Stimulated activated CD8-positive, alpha-beta memory T cell treated with anti-CD3 and anti-CD28 coated beads, Interleukin-7, amount 100 ng/mL, for 1 hour (primary cell): ENCODE measurements at places on chromosomes 2 and 18.

DNA sequence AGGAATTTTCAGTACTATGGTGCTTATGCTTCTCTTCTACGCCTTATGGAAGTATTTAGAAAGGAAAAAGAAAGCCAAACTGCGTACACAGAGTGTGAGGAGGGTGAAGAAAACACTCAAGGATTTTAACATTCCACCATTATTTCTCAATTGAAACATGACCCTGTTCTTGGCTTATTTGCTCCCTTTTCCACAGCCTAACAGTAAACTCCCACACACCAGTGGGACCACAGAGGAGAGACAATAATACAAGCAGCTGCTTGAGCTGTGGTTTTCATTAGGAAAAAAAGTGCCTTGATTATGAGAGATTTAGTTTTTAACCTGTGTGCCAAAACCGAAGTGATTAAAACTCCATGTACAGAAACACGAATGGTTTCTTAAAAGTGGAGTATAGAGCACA is 134.3 kb downstream of the MEP1B start:
- no peak for DNase-seq

DNA sequence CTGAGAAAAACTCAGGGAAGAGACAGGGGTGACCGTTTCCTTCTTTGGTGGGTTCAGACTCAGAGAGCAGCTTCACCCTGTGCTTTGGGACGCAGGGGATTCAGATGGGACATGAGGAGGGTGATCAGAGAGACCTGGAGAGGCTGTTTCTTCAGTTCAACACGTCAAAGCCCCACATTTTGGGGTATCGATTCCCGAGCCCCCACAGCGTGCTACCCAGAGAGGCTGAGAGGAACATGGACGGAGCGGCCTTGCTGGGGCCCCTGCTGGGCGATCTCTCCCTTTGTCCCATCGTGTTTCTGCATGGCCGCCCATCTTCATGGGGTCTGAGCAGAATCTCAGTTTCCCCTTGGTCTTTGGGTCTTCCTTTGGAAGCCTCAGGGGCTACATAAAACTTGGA is 38.2 kb upstream of the PXDN start:
- DNase-seq, result no peak

DNA sequence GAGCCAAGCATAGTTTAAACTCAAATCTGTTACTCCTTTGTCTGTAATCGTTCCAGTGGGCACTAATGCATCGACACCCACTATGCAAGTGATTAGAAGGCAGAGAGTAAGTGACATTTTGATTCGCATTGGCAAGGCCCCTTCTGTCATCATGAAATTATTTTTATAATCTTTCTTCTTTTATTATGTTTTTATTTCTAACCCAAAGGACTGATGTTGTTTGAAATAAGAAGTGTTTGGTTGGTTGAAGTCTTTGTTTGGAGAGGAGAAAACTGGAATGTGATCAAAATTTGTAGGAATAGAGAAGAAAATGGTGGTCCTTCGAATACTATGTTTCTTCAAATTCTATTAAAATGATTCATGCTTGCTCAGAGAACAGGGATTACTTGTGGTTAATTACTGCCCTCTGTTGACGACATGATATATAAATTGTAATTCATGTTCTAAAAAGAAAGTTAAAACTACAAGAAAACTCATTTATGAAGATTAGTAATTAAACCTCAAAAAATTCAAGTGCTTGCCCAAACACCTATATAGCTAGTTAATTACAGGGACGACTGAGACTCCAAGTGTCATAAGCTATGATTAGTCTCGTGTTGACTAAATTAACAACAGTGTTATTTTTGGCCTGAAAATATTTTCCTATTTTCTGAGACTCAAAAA is 26.4 kb upstream of the TFPI start:
- no peak for DNase-seq

- no peak for DNase-seq
Observed at GRCh38 chr18:79495591-79496071, 99.9 kb downstream of the NFATC1 start.

GRCh38 chr18:69866212-69866611 is 81.5 kb downstream of the CD226 start:
- DNase-seq, result no peak

GRCh38 chr2:2056531-2056930 is 274.5 kb downstream of the MYT1L start:
- no peak for DNase-seq

GRCh38 chr2:148167855-148168254 is 147.0 kb downstream of the MBD5 start:
- DNase-seq, result no peak

DNA sequence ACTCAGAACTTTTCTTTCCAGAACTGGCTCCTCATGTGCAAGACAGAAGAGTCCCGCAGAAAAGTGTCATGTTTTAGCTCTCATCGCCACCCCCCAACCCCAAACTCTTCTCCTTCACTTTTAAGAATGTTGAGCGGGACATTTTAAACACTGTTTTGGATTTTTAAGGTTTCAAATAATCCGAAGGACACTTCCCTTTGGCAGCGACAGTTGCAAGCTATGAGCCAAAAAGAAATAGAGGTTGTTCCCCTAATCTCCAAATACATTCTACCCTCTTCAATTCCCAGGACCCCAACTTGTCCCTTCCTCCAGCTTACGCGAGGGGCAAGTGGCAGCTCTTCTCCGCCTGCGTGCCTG is 678 bp upstream of the UBE2E3 start:
- DNase-seq, result no peak

- DNase-seq, result no peak
Observed at GRCh38 chr18:5539391-5539790, 4.4 kb downstream of the EPB41L3 start.

GRCh38 chr2:10864861-10865636 is 46.7 kb upstream of the KCNF1 start:
- DNase-seq, result no peak

DNA sequence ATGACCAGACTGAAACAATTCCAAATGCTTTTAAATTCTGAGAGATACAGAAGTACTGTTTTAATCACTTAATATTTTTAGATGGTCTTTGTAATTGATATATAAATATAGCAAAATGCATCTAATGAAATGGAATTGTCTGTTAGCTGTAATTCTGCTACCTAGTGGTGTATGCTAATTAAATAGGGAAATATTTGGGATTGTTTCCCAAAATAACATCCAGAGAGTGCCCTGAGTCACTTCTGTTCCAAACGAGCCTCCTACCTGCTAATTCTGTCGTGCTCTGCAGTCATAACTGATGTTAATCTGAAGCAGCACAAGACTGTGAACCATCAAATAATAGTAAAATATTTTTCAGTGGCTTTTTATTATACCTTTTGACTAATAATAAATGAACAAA is 71.4 kb upstream of the NOSTRIN start:
- no peak for DNase-seq

DNA sequence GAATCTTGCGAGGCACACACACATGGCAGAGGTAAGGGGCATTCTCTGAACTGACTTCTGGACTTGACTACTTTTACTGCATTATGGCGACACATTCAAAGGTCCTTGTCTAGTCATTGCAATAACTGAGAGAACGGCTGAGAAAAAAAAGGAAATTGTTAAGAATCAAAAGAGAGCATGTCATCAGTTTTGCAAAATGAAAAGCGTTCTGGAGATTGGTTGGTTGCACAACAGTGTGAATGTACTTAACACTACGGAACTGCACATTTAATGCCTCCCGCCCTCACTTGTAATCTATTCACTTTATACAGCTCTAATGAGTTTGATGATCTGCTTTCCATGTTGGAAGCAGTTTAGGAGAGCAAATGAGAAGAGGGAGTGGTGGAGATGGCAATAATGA is 68.5 kb upstream of the NFU1 start:
- no peak for DNase-seq

DNA sequence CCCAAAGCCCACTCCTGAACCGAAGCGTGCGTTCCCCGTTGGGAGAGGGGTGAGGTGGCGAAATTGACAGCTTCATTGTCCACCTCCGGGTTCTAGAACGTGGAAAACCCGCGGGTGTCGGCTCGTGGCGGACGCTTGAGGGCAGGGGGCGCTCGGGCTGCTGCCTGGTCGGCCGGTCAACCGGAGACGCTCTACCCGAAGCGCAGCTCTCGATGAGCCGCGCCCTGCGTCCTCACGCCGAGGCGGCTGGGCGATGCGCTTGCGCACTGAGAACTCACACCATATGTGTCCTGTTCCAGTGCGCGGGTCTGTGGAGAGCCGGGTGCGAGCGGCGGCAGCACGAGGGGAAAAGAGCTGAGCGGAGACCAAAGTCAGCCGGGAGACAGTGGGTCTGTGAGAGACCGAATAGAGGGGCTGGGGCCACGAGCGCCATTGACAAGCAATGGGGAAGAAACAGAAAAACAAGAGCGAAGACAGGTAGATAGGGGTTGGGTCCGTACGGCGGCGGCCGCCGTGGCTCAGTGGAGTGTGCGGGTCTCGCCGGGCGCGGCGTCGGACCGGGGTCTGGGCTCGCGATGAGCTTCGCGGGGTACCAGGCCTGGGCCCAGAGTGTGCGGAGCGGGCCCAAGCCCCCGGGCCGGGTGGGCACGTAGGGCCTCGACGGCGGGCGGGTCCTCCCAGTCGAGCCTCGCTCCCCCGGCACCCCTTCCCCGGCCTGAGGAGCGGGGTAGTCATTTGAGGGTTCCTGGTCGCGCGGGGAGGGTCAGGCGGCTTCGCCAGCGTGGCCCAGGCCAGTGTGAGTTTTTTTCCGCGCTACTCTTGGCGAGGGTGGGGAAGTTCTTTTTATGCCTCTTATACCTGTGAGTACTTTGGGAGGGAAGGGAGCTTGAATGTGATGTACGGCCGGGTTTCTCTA is at the start of gene EIF5B:
TSS of gene EIF5B (plus strand) at position 277 of the 916 bp plus-strand sequence. CDS start at position 443, 166 bp downstream.
- peak; percentile 83 for DNase-seq

DNA sequence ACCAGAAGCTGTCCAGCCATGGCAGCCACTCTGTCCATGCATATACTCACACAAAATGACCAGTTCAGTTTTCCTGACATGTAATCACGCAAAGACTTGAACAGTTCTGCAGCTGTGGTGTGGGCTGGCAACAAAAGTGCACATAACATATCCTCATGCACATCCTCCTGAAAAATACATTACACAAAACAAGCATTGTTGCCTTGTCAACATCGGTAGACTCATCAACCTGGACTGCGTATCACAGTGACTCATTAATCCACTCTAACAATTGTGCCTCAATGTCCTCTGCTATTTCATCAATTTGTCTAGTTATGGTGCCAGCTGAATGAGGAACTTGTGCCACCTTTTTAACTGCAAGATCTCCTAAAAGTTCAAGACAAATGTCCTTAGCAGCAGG is 19.5 kb downstream of the RBKS start:
- no peak for DNase-seq

DNA sequence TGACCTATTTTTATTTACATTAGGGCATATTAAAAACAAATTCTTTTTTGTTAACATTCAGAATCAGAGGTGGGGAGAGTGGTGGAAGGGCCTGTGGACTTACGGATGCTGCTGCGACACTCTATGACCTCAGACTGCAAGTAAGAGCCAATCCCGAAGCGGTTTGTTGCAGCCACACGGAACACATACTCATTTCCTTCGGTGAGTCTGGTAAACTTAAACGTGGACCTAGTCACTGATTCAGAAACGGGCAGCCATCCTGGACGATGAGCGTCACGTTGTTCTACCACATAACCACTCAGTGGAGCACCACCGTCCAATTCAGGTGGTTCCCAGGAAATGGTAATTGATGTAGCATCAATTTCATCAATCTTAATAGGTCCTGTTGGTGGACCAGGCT is 61.9 kb downstream of the PLEKHA3 start:
- no peak for DNase-seq

DNA sequence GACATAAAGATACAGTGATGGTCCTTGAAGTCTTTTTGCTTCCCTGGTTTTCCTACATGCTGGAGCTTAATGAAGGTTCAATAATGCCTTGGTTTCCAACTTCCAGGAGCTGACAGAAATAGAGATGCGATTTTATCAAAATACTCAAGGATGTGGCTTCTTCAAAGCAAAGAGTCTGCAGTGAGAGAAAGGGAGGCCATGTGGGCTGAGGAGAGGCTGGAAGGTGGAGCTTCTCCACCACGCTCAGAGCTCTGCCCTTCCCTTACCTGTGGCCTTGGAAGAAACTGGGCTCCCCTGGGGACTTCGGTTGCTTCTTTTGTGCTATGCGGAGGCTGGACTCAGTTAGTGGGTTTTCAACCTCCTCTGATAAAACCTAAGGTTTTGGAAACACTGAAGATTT is 175.0 kb upstream of the APCDD1 start:
- DNase-seq, result no peak

GRCh38 chr18:62918361-62918760 is 203.0 kb downstream of the PHLPP1 start:
- DNase-seq, result no peak

GRCh38 chr18:34283506-34283905 is 58.8 kb upstream of the NOL4 start:
- no peak for DNase-seq

DNA sequence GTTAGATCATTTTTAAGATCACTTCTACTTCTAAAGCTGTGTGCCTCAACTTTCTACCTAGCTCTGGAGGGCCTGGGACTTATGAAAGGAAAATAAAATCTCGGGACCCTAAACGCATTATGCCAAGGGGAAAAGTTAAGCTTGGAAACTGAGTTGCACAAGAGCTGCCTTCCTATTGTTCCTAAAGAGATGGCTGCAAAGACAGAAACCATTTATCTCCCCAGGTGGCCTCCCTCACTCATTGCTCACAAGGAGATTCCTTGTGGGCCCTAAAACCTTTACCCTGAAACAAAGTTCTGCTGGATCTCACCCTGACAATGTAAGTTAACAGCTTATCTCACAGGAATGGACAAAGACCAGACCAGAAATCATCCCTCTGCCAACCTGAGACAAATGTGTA is 26.8 kb downstream of the TUBB6 start:
- DNase-seq, result no peak

GRCh38 chr2:168514692-168515091 is 58.6 kb downstream of the CERS6 start:
- no peak for DNase-seq

- DNase-seq, result no peak
Observed at GRCh38 chr2:130300258-130300969, 42.3 kb upstream of the IMP4 start.

- DNase-seq, result no peak
Observed at GRCh38 chr2:240762971-240763370, 57.0 kb downstream of the KIF1A start.

- no peak for DNase-seq
Observed at GRCh38 chr2:152343426-152343825, 8.5 kb downstream of the FMNL2 start.

- no peak for DNase-seq
Observed at GRCh38 chr18:3710712-3711301, 260.8 kb downstream of the TGIF1 start.

- no peak for DNase-seq
Observed at GRCh38 chr18:8800445-8800844, 95.1 kb downstream of the MTCL1 start.

GRCh38 chr18:36519358-36519757 is 221.8 kb downstream of the FHOD3 start:
- DNase-seq, result no peak

GRCh38 chr2:58700591-58700990 is 459.5 kb upstream of the FANCL start:
- no peak for DNase-seq

DNA sequence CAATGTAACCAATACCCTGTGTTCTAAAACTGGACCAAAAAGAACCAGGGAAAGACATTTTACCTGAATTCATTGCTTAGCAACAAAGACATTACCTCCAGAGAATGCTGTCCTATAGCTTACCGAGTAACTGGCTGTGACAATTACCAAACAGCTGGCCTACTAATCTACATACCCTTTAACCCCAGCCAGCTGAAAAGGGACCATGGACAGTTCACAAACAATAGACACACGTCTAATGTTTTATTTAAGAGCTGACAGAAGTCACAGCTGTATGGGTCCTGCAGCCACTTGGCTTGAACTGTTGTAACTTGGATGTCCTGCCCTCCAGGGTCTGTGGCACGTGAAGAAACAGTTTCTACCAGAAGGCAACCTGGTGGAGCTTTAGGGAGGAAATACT is 130.1 kb upstream of the EFEMP1 start:
- no peak for DNase-seq

GRCh38 chr2:38997781-38998180 is 108.1 kb downstream of the ARHGEF33 start:
- DNase-seq, result no peak
